NCI-H2029 treated with DMSO at 0.1 percent for 48 hours (cell line): ENCODE measurements at places on chromosomes 4 and X.

- DNase-seq, result no peak
Observed at GRCh38 chrX:105098201-105098600, 122.3 kb downstream of the TEX13A start.

GRCh38 chr4:86132468-86132867 lies 227.4 kb downstream of the MAPK10 start:
- DNase-seq, result no peak

- no peak for DNase-seq
Observed at GRCh38 chr4:128700659-128701350, 108.7 kb upstream of the JADE1 start.

GRCh38 chrX:97401154-97401553 lies 517.4 kb downstream of the RPA4 start:
- DNase-seq, result no peak

- peak; percentile 46 for DNase-seq
Observed at GRCh38 chr4:153242839-153243324, 38.6 kb downstream of the TRIM2 start.

DNA sequence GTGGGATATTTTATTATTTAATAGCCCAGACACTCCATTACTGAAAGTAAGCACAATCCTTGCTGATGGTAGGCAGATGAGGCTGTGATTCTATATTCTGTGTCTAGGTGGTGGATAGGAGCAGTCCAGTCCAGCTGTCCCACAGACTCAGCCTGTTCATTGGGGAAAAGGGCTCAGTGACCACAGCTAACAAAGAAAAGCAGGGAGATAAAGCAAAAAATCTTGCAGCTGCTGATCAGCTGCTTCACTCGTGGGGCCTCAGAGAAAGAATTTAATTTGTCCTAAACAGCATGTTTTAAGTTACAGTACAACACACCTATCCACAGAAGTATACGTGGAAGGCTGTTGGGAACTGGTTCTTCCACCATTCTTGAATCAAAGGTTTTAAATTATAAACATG lies 40.7 kb upstream of the ANK2 start:
- DNase-seq, result no peak

DNA sequence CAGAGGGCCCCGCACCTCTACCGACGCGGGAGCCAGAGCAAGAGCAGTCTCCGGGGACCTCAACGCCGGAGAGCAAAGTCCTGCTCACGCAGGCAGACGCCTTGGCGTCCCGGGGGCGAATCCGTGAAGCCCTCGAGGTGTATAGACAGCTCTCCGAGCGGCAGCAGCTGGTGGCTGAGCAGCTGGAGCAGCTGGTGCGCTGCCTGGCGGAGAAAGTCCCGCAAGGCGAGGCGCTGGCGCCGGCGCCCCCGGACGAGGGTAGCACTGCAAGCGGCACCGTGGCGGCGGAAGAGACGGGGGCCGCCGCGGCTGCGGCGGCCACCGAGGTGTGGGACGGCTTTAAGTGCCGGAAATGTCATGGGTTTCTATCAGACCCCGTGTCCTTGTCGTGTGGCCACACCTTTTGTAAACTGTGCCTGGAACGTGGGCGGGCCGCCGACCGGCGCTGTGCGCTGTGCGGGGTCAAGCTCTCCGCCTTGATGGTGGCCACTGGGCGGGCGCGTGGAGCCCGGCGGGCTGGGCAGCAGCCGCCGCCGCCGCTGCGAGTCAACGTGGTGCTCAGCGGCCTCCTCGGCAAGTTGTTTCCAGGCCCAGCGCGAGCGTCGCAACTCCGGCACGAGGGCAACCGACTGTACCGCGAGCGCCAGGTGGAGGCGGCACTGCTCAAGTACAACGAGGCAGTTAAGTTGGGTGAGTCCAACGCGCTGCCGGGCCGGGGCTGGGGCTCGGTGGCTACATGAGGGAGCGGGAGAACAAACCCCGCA lies 672 bp downstream of the LONRF3 start:
- DNase-seq, result no peak

DNA sequence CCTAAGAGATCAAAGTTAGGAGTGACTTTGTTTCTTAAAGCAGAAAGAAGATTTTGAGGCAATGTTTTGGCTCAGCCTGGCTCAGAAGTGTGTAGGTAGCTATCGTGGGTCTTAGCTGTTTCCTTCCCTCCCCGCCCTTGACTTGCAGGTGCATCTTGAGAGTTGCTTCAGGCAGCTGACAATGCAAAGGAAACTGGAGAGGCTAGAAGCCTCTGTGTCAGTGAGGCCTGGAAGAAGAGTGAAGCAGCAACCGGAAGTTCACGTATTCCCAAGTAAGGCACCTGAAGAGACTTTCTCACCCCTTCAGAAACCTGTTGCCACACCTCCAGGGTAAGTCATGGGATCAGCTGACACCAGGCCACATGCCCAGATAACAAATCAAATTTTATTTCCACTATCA lies 10.6 kb upstream of the XKRX start:
- DNase-seq, result no peak

DNA sequence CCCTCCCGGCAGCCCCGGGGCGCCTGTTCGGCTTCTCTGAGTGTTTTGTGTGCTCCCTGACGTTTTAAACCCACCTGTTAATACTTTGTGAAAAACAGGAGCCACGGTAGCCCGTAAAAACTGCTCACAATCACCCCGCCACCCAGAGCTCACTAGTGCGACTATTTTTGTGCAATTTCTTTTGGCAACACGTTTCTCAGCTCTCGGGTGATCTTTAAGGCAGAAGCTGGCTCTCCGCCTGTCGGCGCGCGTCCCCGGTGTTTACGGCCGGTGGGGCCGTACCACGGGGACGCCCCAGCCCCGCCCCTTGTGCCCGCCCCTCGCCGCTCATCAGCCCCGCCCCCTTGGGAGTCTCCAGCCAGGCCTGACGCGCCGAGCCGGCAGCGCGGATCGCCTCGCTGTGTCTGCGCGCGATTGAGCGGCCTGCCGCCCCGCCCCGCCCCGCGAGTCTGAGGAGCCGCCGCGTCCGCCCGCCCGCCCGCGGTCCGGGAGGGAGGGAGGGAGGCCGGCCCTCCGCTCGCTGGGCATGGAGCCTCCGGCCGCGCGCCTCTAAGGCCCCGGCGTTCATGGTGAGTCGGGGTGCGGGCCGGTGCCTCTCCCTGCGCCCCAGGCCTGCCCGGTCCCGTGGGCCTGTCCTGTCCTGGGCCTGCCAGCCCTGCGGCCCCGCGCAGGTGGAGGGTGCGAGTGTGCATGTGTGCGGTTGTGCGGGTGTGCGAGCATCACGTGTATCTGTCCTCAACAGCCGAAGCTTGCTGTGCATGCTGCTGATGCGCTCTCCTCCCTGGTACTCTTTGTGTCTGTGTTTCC lies 56.2 kb upstream of the TADA2B start:
- peak; percentile 72 for DNase-seq

DNA sequence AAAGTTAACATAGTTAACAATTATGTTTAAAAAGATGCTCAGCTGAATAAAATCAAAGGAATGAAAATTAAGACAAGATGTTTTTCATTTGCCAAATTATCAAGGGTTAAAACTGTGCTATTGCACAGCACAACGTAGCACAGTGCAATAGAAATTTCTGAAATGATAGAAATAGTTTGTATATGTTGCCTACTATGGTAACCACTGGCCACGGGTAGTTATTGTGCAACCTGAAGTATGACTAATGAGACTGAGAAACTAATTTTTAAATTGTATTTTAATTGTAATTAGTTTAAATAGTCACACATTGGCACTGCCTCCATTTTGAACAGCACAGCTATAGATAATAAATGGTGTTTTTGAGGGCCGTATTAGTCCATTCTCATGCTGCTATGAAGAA lies 343.1 kb upstream of the FAM241A start:
- DNase-seq, result no peak

- DNase-seq, result no peak
Observed at GRCh38 chr4:7989654-7990053, 50.0 kb upstream of the AFAP1 start.

GRCh38 chr4:54215379-54216077 lies 13.6 kb upstream of the PDGFRA start:
- DNase-seq, result peak; percentile 28

DNA sequence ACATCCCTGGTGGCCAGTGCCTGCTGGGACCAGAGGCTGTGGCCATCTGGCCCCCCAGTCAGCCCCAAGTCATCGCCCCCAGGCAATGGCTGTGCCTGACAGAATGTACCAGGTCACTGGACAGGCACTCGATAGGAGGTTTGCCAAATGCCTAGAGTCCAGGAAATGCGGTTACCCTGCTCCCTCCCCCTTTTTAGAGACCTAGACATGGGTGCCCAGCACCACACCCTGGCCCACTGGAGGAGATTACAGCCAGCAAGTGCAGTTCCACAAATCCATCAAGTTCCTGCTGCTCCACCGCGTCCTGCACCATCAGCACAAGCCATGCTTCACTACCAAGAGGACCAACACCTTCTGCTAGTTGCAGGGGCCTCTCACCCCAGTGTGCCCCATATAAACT lies 16.2 kb upstream of the ZFX start:
- DNase-seq, result no peak

- DNase-seq, result no peak
Observed at GRCh38 chrX:48792219-48792618, 5.8 kb downstream of the GATA1 start.

- no peak for DNase-seq
Observed at GRCh38 chr4:146229406-146229805, 15.1 kb downstream of the REELD1 start.

DNA sequence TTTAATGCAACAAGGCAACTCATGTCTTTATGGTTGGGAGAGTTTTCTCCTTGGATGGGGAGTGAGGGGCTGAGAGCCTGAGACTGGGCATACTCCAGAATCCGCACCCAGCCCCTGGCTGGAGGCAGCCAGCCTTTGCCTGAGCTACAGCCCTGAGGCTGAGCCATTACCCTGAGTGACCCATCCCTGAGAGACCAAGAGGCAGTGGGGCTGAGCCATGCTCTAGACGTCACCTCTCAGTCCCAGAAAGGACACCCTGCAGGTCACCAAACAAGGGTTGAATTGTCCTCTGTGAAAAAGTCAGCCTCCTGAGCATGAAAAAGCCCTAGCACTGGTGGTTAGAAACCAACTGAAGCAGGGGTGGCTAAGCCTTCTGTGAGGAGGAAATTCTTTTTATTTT lies 151.2 kb upstream of the GATB start:
- no peak for DNase-seq

- DNase-seq, result no peak
Observed at GRCh38 chr4:26751004-26751403, 109.6 kb upstream of the STIM2 start.

DNA sequence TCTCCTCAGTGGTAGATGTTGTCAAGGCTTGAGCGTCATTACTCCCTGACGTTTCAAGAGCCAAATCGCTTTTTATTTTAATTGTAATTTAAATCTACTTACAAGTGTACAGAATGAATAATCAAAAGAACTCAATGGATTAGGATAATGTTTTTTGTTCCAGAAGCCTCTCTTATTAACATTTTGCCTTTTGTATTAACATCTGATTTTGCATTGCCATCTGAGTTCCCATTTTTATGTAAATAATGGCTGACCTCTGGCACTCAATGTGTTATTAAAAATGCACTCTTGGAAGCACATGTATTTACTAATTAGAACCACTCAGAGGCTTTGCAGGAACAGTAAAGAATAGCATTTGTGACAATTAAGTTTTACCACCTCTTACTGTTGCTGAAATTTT lies 411.0 kb downstream of the EPHA5 start:
- no peak for DNase-seq
